ENCODE measurements at places on chromosomes 5 and 9.

DNA sequence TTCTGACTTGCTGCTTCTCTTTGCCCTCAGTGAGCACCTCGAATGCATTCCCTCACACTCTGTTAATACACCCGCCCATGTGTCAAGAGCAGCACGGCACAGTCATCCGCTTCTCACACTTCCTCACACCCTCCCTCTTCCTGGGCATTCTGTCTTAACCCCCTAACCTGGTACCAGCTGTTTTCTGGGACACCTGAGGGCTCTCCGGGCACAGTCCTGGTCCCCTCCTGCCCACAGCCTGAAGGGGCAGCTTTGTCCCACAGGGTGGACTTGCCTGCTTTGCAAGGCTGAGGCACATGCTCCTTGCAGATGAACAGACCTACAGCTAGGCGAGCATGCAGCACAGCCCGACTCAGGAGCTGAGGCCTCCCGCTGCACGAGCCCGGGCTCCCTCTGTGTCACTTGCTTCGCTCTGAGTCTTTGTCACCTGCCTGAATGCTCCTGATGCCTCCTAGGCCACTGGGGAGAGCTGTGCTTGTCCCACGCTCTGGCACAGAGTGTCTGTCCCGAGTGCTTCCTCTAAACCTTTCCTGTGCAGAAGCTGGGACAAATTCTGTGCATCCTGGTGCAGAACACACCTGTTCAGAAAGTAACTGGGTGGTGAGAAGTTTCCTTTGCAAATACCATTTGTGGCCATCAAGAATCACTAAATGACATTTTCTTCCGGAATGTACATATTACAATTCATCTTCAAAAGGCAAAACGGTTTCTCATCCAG is 47.8 kb downstream of the AHRR start:
- DNase-seq, result peak; percentile 6

DNA sequence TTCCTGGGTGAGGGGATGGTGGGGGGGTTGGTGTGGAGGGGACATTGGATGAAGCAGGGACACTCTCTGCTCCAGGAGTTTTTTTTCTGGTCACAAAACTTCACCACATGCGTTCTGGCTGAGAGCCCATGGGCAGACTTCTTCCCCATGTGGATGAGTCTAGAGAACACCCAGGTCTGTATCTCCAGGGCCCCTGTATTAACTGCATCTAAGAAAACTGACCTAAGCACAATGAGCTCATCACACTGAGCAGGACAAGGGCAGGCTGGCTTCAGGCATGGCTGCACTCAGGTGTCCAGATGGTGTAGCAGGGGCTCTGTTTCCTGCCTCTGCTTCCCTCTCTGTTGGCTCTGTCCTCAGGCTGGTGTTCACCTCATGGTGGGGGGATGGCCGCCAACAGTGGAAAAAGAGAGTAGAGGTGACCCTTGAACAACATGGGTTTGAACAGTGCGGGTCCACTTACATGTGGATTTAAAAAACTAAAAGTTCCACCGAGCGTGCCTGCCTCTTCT is 85.3 kb upstream of the STC2 start:
- DNase-seq, result no peak

GRCh38 chr5:66851306-66851705 is 255.1 kb downstream of the MAST4 start:
- no peak for DNase-seq

GRCh38 chr9:104107799-104108198 is 13.7 kb downstream of the SMC2 start:
- no peak for DNase-seq

DNA sequence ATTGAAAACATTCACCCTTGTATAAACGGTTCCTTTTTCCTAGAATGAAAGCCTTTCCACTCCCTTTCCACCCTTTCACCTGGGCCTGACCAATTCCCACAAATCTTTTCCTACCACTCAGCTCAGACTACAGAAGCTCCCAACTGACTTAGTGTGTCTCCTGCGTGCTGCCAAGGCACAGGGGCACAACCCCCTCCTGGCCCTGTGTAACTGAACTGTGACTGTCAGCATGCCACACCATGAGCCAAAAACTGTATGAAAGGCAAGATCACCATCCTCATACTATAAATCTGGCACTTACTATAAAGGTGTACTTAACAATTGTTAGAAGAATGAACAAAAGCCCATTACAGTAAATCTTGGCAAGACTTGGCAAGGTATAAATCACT is 11.5 kb downstream of the NOL8 start:
- no peak for DNase-seq

GRCh38 chr9:4939118-4939561 is 45.9 kb upstream of the JAK2 start:
- DNase-seq, result peak; percentile 44

GRCh38 chr9:36817160-36817834 is 216.8 kb downstream of the PAX5 start:
- DNase-seq, result no peak

DNA sequence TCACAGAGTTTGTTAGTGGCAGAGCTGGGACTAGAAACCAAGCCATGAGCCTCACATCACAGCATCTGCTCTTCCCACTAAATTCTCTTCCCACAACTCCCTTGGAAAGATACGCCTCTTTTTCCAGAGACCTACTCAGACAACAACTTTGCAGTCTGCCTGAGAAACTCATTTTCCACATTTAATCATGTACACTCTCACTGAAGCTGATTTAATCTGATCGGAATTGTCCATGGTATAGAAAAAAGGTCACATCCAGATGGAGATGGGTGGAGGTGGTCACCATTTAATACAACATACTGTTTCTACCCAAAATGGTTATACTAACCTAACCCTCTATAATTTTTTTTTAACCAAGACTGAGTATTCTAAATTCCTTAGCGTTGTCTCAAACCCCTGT is 366.2 kb downstream of the ENC1 start:
- no peak for DNase-seq
